ENCODE measurements at places on chromosomes 2 and 18. TPM values are rescaled to one million over a fixed set of nuclear protein-coding genes. Genes with fewer than 3 reads are reported as not detected.

DNA sequence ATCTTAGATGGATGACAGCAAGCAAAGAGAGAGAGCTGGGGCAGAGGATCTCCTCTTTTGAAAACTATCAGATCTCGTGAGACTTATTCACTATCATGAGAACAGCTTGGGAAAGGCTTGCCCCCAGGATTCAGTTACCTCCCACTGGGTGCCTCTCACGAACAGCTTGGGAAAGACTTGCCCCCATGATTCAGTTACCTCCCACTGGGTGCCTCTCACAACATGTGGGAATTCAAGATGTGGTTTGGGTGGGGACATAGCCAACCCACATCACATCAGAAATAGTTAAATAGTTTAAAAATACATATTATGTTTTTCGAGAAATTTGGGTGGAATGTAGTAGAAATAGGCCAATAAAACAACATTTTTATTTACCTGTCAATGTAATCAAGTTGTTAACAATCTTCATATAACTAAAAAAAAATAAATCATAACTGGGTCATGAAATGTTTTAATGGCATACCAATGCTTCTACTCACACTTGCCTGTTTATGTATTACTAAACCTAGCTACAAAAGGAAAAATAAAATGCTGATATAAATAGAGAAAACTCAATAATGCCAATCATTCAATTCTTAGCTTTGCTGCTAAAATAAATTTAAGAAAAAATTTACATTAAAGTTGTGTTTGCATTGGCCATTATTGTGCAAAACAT lies 608.9 kb downstream of the SUCLG1 start:
- no peaks in the 10 kb centered on the region for H3K27me3 ChIP-seq
- H3K27ac ChIP-seq, result no peak overlapping the region
- H3K36me3 ChIP-seq, result no peaks in the 10 kb centered on the region
- no peak overlapping the region for H3K4me3 ChIP-seq

- H3K4me1 ChIP-seq, result peaks cover 23% of the 10 kb centered on the region
- no peaks in the 10 kb centered on the region for H3K36me3 ChIP-seq
- H3K27ac ChIP-seq, result no peak overlapping the region
- H3K4me3 ChIP-seq, result no peak overlapping the region
Observed at GRCh38 chr2:235234736-235235135, 259.1 kb upstream of the AGAP1 start.

DYNAP gene
- not detected for total RNA-seq

- no peaks in the 10 kb centered on the region for H3K36me3 ChIP-seq
- ATAC-seq, result no peak
- no peak overlapping the region for H3K27ac ChIP-seq
- H3K4me1 ChIP-seq, result no peaks in the 10 kb centered on the region
- H3K27me3 ChIP-seq, result no peaks in the 10 kb centered on the region
- H3K4me3 ChIP-seq, result no peak overlapping the region
Observed at GRCh38 chr2:174888146-174888545, 117.0 kb downstream of the CHN1 start.

IL1R2 gene
- 1.1 TPM for total RNA-seq

DNA sequence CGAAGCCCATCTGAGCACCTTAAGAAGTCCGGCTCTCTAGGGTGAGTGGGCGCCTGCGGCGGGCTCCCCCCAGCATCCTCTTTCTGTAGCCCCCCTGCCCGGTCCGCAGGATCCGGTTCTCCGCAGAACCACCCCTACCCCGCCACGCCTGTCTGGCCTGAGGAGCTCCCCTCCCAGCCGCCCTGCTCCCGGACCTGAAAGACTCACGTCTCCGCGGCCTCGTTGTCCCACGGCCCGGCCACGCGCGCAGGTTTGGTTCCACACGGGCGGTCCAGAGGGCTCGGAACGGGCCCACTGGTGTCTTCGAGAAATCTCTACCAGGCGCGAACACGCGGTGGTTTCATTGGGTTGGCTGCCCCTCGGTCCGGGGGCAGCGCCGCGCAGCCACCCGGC lies 237 bp downstream of the SLC39A6 start:
- ATAC-seq, result peak; percentile 23
- no peaks in the 10 kb centered on the region for H3K27me3 ChIP-seq
- H3K4me1 ChIP-seq, result no peaks in the 10 kb centered on the region

DNA sequence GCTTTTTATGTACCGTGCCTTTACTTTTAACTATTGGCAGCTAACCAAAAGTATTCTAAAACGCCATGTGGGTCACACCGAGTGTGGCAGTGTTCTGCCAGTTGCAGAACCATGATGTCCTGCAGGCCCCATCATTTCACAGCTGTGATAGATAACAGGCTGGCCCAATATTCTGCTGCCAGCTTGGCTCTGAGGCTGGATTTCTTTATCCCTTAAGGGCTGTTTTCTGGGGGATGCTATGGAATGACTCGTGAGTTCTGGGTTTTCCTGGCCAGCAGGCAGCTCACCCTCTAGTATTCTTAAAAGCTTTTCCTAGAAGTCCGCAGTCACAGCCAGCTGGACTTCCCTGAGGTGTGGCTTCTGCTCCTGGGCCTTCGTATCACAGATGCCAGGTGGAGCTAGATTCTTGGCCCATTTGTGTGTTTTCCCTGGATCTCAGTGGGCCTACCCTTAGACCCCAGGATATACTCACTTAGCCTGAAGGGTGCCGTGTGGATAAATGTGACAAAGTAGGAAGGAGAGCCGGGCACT lies 41.0 kb downstream of the FHOD3 start:
- H3K27ac ChIP-seq, result no peak overlapping the region
- no peak for ATAC-seq
- H3K27me3 ChIP-seq, result no peaks in the 10 kb centered on the region
- peaks cover 9% of the 10 kb centered on the region for H3K4me1 ChIP-seq
- H3K36me3 ChIP-seq, result no peaks in the 10 kb centered on the region

DNA sequence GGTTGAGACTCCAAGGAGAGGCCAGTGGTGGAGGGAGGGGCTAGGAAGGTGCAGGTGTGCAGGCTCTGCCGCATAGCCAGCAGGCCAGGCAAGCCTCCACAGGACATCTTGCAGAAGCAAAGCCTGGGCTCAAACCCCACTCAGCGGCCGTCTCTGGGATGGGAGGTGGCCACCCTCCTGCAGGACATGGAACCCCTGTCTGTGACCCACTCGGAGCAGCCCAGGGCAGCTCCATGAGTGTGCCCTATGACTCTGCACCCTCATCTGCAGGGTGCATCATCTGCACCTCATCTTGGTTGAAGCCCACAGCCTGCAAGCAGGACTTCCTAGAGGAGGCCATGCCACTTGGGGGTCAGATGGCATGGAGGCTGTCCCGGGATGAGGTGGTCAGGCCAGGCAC lies 46.3 kb downstream of the GPC1 start:
- no peak overlapping the region for H3K4me3 ChIP-seq
- H3K27ac ChIP-seq, result no peak overlapping the region
- H3K36me3 ChIP-seq, result no peaks in the 10 kb centered on the region
- no peaks in the 10 kb centered on the region for H3K4me1 ChIP-seq

RRM2 gene
- 0.40 TPM for total RNA-seq

Measured in gastroesophageal sphincter (tissue), 4 donors.